ENCODE measurements at places on chromosomes 16 and 17.

GRCh38 chr17:57518587-57519581, 226.2 kb downstream of the CCDC182 start:
- no peak for DNase-seq

DNA sequence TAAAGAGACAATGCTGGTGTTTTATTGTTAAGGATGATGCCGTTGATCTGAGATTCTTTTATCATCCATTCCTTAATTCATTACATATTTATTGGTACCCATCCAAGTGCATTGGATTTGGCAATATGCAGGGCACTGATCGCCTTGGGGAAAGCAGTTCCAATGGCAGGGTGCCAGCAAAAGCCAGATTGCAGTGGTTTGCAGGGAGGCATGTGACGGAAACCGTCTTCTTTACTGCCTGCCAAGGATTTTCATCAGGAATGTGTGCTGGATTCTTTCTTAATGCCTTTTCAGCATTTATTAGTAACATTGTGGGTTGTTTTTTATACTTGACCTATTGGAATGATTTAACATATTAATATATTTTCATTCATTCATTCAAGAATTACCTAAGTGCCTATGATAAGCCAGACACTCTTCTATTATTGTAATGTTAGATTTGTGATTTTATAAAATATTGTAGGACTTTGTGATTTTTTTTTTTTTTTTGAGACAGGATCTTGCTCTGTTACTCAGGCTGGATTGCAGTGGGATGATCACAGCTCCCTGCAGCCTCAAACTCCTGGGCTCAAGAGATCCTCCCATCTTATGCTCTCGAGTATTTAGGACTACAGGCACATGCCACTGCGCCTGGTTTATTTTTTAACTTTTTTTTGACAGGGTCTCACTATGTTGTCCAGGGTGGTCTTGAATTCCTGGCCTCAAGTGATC, 93.4 kb upstream of the TNRC6A start:
- DNase-seq: no peak

GRCh38 chr16:1108299-1109252, 12.5 kb upstream of the C1QTNF8 start:
- no peak for DNase-seq

GRCh38 chr17:73710095-73710592, 65.9 kb upstream of the SDK2 start:
- peak; percentile 74 for DNase-seq

DNA sequence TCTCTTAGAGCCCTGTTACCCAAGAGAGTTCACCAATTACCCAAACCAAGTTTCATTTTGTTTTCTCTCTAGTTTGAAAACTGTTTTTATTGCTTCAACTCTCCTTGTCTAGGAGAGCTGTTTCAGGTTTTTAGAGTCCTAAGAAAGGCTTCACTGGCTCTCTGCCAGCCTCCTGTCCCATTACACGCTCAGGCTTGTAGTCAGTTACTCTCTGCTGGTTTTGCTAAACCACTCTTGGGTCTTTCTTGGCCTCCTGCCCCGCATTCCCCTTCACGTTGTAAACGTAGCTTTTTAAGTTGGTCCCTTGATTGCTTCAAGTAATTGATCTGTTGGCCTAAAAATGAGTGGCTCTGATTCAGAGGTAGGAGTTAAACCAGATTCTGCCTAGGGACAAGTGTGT, 529.1 kb downstream of the MAF start:
- DNase-seq: no peak

DNA sequence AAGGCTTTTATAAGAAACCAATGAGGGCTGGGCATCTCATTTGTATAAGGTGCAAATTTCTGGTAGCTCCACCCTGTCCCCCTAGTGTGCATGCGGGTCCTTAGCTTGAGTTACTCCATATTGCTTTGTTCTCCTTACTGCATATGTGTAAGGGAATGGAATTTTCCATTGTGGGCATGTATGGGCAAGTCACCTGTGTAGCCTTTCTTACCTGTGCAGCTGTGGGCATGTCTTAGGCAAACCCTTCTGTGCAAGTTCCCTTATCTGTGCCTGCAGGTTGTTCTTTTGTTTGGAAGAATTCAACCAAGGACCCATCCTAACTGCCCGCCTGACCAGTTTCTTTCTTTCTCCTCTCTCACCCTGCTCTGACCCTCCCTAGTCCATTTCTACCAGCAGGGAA, 122.8 kb upstream of the HS3ST4 start:
- no peak for DNase-seq

DNA sequence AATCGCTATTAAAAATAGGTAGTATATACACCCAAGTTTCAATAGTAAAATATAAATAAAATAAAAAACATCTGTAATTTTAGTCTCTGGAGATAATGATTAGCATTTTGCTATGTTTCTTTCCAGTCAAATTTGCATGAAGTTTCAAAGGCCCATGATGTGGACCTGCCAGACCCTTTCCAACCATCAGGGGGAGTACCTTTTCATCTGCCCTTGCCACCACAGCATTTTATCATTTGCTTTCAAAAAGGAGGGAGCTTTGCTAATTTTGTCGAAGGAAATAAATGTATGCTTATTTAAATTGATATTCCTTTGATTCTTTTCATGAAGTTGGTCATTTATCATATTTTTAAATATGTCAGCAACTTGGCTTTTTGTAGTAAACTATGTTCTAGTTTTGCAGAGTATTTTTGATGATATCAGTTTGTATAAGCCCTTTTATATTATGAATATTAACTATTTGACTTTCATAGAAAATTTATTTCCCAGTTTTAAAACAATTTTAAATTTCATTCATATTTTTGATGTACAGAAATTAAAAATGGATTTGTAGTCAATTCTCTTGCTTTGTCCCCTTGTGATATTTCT, 115.2 kb upstream of the NETO2 start:
- peak; percentile 6 for DNase-seq

GRCh38 chr16:89187770-89188392, 12.5 kb downstream of the SLC22A31 start:
- no peak for DNase-seq

DNA sequence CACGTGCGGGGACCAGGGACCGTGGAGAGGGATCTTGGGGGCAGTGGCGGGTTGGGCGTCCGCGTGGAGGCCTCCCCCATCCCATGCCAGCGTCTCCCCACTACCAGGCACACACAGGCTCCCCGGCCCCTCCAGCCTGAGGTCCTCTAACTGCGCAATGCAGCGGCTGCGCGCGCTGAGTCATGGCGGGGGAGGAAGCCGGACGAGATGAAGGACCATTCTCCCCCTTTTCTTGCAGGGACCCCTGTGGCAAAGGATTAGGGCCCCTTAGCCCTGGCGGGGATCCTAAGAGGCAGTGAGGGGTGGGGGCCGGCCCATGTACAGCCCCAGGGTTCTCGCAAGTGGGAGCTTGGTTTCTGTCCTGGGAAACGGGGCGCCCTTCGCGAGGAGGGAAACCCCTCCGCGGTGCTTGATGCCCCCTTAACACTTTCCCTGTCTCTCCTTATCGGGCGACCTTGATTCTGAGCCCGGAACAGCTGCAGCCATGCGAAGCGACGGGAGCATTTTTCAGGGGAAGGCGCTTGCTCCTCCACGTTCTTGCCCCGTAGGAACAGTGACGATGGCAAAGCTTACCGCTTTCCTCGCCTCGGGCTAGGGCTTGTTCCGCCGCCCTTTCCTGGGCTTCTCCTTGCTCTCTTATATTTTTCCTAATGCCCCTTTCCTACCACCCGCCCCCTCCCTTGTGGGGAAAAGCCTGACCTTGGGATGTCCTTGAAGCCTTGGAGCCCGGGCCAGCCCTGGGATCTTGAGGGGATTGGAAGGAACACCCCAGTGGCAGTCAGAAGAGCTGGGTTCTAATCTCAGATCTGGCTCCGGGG, 592 bp downstream of the ALDOA start:
- peak; percentile 45 for DNase-seq

GRCh38 chr17:58302919-58303585, 22.3 kb upstream of the MPO start:
- DNase-seq: no peak

- no peak for DNase-seq
Measured at GRCh38 chr17:68969101-68969500, 13.9 kb upstream of the ABCA8 start.

DNA sequence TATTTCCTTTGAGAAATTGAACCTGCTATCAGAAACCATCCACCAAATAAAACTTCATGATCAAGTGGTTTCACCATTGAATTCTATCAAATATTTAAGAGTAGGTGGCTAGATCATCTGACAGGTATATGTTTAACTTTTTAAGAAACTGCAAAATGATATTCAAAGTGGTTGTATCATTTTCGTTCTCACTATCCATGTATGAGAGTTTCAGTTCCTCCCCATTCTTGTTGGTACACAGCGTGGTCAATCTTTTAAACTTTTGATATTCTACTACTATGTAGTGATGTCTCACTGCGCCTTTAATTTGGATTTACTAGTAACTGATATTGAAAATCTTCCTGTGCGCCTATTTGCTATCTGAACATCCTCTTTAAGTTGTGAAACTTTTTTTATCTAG, 163.7 kb downstream of the CYB561 start:
- no peak for DNase-seq

GRCh38 chr17:76217081-76217480, 23.2 kb downstream of the RNF157 start:
- DNase-seq: no peak

DNA sequence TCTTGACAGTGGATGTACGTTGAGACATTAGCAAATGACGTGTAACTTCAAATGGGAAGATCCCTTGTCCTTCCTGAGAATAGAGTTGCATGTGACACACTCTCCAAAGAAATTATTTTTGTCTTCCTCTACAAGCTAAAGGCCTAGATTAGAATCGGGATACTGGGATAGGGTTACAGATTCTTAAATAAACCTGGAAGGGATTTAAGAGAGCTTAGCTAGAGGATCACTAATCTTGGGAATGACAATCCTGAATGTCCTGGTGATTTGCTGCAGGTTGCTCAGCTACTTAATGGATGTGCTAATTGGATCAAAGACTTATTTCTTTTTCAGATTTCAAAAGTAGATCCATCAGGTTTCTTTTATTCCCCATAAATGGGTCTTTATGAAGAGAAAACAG, 101.9 kb downstream of the KCNJ2 start:
- DNase-seq: no peak

DNA sequence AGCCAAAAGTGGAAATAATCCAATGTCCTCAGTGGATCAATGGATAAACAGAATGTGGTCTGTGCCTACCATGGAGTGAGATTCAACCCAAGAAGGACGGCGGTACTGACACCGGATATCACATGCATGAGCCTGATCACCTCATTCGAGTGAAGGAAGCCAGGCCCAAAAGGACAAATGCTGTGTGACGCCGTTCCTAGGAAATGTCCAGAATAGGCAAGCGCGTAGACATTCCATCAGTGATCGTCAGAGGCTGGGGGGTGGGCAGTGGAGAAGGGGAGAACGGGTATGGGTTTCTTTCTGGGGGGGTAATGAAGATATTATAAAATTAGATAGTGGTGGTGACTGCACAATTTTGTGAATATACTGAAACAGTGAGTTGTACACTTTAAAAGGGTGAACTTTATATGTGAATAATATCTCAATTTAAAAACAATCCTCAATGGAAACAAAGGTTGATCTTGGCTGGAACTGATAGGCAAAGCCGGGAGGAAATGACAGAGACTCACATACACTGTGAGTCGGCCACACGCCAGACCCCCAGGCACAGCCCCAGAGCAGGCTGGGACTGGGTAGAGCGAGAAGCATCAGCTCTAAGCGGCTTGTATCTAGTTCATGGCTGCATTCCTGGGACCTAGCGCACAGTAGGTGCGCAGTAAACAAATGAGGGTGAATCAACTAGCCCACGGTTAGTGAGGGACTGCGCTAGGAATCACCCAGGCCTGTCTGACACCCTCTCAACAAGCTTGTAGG, 3.5 kb downstream of the DBNDD1 start:
- no peak for DNase-seq

DNA sequence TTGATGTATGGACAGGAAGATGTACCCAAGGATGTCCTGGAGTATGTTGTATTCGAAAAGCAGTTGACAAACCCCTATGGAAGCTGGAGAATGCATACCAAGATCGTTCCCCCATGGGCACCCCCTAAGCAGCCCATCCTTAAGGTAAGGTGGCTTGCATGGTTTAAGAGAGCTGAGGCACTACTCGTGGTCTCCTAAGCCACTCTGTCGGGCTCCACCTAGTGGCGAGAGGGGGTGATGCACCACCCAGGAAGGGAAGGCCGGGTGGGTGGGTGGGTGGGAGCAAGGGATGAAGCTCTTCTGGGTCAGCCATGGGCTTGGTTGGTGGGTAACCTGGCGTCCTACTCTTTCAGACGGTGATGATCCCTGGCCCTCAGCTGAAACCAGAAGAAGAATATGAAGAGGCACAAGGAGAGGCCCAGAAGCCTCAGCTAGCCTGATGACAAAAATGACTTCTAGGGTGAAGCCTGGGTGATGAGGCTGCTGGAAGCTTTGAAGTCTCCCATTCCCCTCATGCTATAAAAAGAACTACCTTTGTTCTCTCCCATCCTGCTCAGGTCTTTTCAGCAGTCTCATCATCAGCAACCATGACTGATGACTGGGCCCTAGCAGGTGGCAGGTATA, 21.5 kb downstream of the GPR179 start:
- peak; percentile 78 for DNase-seq

- DNase-seq: peak; percentile 28
Measured at GRCh38 chr16:21598701-21599121, 666 bp upstream of the METTL9 start.

GRCh38 chr16:13479549-13479948, 440.4 kb upstream of the ERCC4 start:
- DNase-seq: no peak

GRCh38 chr17:45758544-45758943, 25.6 kb upstream of the CRHR1 start:
- no peak for DNase-seq

GRCh38 chr17:76499267-76499667, 2.0 kb downstream of the RHBDF2 start:
- no peak for DNase-seq

- DNase-seq: peak; percentile 26
Measured at GRCh38 chr17:164303-165235, 16.9 kb downstream of the DOC2B start.

- DNase-seq: no peak
Measured at GRCh38 chr16:66064801-66065530, 301.5 kb upstream of the CDH5 start.

DNA sequence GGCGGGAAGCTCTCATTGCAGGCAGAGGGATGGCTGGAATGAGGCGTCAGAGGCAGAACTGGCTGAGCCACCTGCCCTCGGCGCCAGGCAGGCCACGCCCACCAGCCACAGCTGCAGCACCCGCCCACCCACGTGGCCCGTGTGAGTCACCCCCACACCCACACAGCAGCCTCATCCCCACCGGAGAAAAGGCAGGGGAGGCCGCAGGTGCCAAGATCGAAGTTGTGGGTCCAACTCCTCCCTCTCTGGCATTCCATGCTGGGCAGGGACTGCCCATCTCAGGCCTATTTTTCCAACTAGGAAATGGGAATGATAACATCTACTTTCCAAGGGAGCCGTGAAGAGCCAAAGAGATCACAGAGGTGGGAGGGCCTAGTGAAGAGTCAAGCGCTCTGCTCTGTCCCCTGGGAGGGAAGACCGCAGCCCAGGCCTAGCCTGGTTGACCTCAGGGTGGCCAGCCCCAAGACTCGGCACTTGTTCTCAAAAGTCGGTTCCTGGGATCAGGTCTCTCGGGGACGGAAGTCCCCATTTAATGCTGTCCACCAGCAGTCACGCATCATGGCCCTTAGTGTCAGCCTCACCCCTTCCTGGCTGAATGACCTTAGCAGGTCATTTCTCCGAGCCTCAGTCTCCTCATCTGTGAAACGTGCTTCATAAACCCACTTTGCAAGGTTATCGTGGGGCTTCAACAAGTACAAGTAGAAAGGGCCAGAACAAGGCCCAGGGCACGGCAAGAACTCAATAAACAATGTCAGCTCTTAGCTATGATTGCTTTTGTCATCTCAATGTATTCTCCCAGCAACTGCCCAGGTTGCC, at the start of gene TRPV3:
TRPV3 (minus strand) TSS at position 45 of the 816 bp plus-strand sequence. CDS start 2,962 bp downstream, outside the sequence.
- peak; percentile 79 for DNase-seq

All from activated CD4-positive, alpha-beta T cell treated with anti-CD3 and anti-CD28 coated beads, Interleukin-2, amount 50 U/mL, for 48 hours (primary cell).